ENCODE measurements at places on chromosomes 1 and 21. TPM values are rescaled to one million over a fixed set of nuclear protein-coding genes. Genes with fewer than 3 reads are reported as not detected.

Gene KPRP
- total RNA-seq = not detected

Gene GBP7
- not detected for total RNA-seq

Gene RGS13
- total RNA-seq = not detected

Gene KCNK2
- total RNA-seq = 5.1 TPM

Gene NBPF4
- total RNA-seq = not detected

Gene PAQR6
- total RNA-seq = 0.19 TPM

Gene ADAR
- total RNA-seq = 59.2 TPM

Gene RPTN
- total RNA-seq = under 0.01 TPM

Gene TEDDM1
- not detected for total RNA-seq

Gene CNKSR1
- 0.19 TPM for total RNA-seq

Gene ARHGEF10L
- 20.1 TPM for total RNA-seq

Gene TEKT2
- 0.28 TPM for total RNA-seq

Gene AADACL3
- total RNA-seq = not detected

Gene XCL2
- not detected for total RNA-seq

Gene UFC1
- 109 TPM for total RNA-seq

Gene HSD3B2
- total RNA-seq = not detected

Gene ARHGEF16
- 0.38 TPM for total RNA-seq
